ENCODE measurements at places on chromosomes 4 and X.

DNA sequence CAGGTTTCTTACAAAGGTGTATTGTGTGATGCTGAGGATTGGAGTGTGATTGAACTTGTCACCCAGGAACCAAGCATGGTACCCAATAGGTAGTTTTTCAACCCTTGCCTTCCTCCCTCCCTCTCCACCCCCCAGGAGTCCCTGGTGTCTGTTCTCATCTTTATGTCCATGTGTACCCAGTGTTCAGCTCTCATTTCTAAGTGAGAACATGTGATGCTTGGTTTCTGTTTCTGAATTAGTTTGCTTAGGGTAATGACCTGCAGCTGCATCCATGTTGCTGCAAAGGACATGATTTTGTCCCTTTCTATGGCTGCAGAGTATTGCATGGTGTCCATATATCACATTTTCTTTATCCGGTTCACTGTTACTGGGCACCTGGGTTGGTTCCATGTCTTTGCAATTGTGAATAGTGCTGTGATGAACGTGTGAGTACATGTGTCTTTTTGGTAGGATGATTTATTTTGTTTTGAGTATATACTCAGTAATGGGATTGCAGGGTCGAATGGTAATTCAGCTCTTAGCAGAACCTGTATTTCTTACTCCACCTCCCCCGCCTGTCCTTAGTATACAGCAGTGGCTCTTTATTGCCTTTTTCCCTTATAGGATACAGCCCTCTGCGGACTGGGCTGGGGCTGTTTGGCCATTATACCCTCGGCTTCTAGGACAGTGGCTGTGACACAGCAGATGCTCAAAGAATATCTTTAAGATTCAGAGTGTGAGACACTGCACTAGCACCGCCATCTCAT, 145.4 kb downstream of the PTTG2 start:
- no peak for DNase-seq

DNA sequence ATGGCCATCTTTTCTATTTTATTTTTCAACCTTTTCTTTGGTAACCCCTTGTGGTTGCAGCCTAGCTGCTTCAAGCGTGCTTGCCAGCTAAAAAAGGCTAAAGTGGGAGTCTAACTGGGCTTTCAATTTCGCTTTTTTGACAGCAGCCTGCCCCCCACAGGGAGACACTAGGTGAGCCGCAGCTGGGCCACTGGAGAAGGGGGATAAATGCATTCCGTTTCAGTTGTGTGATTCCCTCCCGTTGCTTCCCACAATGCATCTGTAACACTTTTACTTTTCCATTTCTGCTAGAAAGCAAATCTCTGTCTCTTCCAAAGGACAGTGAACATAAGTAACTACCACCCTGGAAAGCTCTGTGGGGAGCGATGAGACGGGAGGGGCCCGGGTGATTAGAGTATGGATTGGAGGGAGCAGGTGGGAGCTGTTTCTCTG, 86.3 kb upstream of the RAPGEF2 start:
- no peak for DNase-seq

DNA sequence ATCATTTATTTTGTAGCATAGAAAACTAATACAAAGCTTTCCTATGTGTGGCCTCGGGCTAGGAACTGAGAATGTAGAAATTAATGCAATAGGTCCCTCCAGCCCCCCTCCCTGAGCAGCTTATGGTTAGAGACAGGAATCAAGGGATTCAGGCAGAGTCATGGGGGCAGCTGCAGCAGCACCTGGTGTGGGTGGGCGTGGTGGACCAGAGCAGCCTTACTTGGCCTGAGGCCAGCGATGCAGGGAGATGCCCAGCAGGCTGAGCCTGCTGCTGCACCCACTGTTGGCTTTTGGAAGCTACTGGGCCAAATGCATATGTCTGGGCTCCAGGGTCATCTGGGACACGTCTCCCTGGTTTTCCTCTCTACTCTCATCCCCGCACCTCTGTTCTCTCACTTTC, 74.0 kb downstream of the STK32B start:
- no peak for DNase-seq

- DNase-seq = no peak
Measured at GRCh38 chrX:23062359-23062758, 62.6 kb downstream of the DDX53 start.

- peak; percentile 28 for DNase-seq
Measured at GRCh38 chr4:25065932-25066590, 35.3 kb upstream of the LGI2 start.

DNA sequence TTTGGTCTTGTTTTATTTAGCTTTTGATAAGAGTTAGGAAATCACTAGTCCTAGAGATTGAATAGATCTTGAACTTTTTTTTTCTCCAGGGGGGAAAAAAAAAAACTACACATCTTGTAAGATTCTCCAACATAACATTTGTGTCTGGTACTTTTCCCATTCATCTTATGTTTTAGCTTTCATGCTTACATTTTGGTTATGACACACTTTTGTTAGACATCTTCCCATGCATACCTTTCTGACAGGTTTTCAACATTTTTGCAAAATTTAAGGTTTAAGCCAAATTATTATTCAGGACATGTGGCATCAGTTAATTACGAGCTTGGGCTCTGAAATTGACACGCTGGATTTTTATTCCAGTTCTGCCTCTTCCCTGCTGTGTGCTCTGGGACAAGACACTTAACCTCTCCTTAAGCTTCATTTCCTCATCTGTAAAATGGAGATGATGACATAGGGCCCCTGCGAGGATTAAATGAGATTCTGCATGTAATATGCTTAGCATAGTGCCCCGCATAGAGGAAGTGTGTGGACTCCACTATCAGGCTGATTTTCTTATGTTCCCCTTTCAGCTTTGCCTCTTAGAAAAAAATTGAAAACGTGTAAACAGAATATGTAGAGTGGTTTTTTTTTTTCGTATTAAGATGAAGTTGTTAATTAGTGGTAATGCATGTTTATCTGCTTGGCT, 5.3 kb downstream of the KIT start:
- no peak for DNase-seq

DNA sequence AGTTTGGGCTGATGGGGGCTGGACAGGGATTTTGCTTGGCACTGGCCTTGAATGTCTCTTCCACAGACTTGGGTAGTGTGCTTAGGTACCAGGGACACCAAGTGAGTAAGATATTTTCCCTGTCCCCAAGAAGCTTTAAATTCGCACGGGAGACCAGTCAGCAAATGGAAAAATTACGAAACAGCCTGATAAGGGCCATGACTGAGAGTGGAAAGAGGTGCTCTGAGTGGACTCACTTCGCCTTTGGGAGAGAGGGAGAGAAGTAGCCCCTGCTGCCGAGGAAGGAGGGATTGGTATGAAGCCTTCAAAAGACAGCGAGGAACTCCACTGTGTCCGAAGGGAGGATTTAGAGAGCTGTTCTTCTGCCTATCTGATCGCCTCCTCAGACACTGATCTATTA, 2.6 kb downstream of the LSM6 start:
- no peak for DNase-seq

DNA sequence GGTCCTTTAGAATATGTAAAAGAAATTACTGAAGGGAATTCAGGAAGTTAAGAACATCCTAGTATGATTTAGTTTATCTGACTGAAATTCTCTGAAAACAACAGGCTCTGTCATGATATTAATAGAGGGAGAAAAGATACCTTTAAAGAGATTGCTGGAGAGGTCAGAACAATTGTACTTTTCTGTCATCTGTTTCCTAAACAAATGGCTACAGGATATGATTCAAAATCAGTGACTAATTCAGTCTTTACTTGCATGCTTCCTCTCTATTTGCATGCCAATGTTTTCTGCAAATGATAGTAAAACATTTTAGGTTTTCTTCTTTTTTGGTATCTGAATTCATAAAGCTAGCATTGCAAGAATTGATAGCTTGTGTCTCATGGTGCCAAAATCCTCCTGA, 616.7 kb upstream of the PCDH7 start:
- DNase-seq = no peak

Data from skeletal muscle cell (primary cell).